ENCODE measurements at places on chromosomes 13 and 19.

DNA sequence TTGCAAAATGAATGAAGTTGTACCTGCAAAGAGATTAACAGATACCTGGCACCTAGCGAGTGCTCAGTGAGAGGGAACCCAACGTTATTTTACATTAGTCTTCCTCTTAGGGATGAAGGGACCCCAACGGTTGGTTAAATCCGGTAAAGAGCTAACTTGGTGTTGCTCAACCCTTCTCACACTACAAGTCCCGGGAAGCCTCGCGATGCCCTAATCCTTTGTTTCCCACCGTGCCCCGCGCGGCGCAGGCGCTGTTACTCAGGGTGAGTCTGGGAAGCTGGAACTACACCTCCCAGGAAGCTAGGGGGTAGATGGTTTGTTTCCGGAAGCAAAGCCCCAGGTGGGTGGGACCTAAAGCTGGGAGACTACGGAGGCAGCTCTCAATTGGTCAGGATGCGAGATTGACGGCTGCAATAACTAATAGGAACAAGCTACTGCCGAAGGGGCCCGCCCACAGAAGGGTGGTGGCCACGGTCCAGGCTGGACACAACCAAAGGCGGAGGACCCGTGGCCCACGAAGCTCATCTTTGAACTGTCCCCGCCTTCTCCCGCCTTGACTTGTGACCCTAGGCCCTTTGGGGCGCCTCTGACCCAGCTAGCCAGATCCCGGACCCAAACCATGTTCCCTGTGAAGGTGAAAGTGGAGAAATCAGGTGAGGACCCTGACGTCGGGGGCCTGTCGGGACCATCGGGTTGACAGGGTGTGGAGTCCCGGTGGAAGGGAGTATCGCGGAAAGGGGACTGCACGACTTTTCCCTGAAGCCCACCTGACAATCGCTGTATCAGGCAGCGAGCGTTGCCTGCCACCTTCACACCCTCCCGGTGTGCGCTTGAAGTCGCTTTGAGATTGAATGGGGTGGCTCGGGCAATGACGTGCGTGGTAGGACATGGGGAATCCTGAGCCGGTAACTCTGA, at the start of gene LIN37:
TSS of gene LIN37 (plus strand) at position 471 of the 915 bp plus-strand sequence. CDS start at position 620, 149 bp downstream.
- DNase-seq: peak; percentile 95

- no peak for DNase-seq
Observed at GRCh38 chr13:83065108-83065507, 817.2 kb downstream of the SLITRK1 start.

GRCh38 chr19:17606590-17607185, 51.2 kb downstream of the COLGALT1 start:
- DNase-seq: no peak

GRCh38 chr13:41960211-41960636, 685 bp downstream of the VWA8 start:
- DNase-seq: no peak

- DNase-seq: no peak
Observed at GRCh38 chr13:100824366-100824765, 149.8 kb upstream of the TMTC4 start.

DNA sequence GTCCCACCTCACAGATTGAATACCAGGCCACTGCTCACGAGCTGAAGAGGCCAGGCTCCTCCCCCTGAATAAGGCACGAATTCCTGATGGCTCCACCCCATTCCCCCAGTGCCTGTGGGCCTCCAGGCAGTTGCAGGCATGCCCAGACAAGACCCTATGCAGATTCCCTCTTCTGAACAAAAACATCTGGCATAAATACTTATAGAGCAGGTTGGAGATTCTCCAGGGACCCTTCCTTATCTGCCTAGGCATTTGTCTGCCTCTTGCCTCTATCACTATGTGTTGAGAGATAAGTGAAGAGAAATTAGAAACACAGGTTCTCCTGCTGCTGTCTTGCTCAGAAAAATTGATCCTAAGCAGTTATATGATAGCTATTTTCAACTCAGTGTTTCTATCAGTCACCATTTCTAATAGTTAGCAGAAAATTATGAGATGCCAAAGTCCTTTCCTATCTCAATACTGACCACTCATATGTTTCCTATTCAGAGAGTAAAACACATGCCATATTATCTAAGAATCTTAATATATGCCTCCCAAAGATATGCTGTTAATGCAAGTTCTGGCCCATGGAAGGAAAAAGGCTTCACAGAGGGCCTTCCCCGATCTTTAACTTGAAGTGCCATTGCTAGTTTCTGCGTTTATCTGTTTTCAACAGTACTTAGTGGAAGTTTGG, 364.0 kb downstream of the KCTD12 start:
- peak; percentile 56 for DNase-seq

DNA sequence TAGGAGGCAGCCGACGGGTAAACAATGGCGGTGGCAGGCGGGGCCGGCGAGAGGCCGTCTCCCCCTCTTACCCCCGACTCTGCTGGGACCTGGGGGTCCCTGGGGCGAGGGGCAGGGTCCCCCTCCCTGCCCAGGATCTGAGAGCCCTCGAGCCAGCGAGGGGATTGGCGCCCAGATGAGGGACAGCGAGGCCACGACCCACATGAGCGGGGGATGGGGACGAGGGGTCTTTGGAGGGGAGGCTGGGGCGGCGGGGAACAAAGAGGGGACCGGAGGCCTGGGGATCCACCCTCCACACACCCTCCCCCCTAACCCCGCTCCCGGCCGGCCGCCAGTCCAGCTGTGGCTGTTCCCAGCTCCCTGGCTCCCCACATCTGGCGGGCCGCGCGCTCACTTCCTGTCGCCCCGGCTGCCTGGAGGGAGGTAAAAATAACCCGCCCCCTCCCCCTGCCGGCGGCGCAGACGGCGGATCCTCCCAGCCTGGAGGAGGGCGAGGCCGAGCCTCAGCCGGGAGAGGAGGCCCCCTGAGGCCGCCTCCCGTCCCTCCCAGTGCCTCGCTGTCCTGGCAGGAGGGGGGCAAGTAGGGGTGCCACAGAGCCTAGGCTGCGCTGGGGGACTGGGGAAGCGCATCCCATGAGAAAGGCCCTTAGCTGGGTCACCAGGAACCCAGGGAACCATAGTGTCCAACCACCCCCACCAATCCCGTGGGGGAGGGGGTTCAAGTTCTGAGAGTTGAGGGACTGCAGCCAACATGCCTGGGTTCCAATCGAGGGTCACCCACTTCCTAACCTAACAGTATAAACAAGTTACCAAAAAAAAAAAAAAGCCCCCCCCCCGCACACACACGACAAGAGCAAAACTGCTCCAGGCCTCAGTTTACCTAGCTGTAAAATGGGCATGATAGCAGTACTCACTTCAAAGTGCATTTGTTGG, 29.3 kb upstream of the NANOS3 start:
- DNase-seq: no peak

DNA sequence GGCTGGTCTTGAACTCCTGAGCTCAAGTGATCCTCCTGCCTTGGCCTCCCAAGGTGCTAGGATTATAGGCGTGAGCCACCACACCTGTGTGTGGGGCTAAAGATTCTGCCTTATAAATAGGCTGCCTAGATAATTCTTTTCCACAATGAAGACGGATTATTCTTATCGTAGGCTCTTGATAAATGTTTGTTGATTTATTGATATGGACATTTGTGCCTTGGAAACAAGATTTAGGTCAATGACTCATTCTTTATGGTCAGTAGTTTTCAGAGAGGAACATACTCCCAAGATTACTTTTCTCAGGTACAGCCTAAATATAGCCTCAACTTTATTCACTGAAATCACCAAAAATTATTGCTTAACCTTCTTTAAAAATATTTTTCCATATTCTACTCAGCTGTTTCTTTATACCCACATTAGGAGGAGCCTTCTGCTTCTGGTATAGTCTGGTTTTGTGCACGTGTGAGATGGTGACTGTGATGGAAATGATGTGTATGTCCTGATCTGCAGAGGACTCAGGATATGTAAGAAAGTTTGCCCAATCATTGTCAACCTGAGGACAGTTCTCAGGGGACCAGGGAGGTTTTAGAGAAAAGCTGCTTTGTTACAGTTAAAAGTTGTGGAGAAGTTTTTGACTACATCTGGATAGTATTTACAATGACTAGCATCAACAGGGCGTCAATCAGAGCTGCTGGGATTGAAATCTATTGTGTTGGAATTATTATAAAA, 208.9 kb downstream of the DNAJC15 start:
- no peak for DNase-seq

GRCh38 chr19:49193822-49194394, 36.3 kb downstream of the TRPM4 start:
- DNase-seq: no peak

DNA sequence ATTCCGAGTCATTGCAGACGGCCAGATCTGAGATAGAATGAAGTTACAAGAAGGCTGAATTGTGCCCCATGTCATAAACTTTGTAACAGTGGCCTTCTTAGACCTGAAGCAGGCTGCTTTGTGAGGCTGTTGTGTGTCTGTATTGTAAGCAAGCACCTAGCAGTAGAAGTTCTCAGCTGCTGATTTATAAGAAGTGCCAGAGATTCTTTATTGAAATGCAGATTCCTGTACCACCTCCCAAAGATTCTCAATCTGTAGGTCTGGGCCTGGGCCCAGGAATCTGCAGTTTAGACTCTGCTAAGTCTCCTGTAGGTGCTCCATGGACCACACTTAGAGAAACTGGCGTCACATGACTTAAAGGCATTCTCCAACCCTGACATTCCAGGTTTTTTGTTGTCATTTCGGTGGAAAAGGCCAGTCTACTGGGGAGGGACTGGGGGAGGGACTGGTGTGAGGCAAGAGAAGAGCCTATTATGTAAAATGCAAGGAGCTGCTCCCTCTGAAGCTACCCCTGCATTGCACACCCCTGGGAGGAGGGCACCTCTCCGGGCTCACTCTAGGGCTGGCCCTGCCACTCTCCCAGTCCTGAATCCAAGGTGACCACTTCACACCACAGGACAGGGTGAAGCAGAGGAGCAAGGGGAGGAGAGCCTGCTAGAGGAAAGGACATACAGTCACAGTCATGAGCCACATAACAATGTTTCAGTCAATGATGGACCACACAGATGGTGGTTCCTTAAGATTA, 769 bp upstream of the TMEM272 start:
- no peak for DNase-seq

- DNase-seq: no peak
Observed at GRCh38 chr19:42184401-42184861, 33.0 kb downstream of the DEDD2 start.

DNA sequence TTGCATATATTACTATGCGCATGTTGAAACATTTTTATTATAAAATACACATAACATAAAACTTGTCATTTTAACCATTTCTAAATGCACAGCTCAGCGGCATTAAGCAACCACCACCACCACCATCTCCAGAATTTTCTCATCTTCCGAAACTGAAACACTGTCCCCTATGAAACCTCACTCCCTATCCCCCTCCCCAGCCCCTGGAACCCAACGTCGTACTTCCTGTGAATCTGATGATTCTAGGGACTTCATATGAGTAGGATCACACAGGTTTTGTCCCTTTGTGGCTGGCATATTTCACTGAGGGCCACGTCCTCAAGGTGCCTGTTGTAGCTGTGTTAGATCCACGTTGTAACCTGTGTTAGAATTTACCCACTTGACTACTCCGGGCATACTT, 716 bp upstream of the MAP2K2 start:
- no peak for DNase-seq

DNA sequence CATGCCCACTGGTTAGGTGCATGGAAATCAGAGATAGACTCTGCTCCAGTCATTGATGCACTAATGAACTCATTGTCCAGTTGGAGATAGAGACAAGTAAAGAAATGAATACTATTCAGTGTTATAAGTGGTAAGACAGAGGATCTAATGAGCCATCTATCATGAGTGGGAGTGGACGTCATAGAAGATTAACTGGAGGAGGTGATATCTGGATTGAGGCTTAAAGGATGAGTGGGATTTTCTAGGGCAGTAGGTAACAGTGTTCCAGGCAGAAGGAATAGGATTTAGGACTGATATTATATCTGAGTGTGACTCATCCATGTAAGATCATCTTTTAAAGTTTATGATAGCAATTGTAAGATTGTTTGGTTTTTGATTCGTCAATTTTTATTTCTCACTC, 152.2 kb upstream of the CSNK1A1L start:
- no peak for DNase-seq

GRCh38 chr13:94880463-94880862, 168.1 kb upstream of the SOX21 start:
- no peak for DNase-seq

DNA sequence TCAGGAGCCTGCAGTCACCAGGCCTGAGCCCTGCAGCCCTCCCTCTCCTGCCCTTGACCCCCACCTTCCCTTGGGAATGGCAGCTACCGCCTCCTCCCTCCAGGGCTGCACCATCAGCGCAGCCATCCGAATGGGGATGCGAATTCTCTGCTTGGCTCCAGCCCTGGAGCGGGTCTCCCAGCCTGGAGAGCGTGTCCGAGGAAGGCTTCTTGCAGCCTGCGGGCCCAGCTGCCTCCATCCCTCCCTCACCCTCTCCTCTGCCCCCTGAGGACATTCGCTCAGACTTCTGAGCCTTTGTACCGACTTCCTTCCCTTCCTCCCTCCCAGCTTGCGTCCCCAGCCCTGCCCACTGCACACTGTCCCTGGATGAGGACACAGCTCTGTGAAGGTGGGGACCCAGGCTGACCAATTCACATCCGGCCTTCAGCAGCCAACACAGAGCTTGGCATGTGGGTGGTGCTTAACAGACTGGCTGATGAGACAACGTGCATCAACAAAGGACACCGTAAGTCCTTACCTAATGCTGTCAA, 6.0 kb upstream of the NKPD1 start:
- no peak for DNase-seq

GRCh38 chr13:29103065-29103800, 283.1 kb downstream of the MTUS2 start:
- DNase-seq: no peak

GRCh38 chr19:54183431-54183830, 5.9 kb downstream of the MBOAT7 start:
- no peak for DNase-seq

- DNase-seq: no peak
Observed at GRCh38 chr19:11281356-11282049, 14.5 kb upstream of the TSPAN16 start.

DNA sequence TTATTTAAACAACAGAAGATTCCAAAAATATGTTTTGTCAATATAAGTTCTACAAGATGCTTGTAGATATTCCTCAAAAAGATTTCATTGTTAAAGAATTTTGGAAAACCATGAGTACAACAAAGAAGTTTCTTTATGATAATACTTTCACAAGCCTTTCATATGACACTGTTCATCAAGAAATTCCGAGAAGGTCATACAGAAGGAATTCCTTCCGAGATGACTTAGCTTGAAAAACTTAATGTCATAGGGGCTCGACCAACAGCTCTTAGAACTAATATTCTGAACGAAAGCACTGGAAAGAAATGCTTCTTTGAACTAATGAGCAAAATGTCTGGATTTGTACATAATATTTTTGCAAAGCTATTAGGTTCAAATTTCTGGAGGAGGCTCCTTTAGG, 403.4 kb downstream of the KLF5 start:
- no peak for DNase-seq

DNA sequence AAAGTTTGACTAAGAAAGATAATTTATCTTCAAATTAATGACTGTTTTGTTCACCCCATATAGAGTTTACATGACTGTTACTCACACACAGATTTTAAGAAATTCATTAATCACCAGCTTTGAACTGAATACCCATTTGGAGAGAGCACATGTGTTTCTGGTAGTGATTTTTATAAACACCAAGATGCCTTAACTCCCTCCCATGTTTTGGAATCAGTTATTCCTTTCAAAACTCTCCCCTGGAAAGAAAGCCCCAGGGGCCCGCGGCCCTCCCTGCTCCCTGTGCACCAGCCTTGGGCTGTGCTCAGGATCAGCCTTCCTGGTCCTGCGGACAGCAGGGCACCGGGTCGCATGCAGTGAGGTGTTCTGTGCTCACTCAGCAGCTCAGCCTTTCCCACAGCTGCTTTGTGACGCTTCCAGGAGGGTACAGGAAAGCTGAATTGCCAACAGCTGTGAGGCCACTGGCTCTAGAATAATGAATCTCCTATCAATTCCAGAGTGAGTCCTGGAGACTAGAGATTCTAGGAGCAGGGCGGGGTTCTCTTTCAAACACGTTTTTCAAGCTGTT, 483.2 kb downstream of the EFNB2 start:
- no peak for DNase-seq

Measured in NCI-H524 treated with DMSO at 0.1 percent for 48 hours (cell line).